ENCODE measurements at places on chromosomes 7 and 10. TPM values are rescaled to one million over a fixed set of nuclear protein-coding genes. Genes with fewer than 3 reads are reported as not detected.

- no peak for DNase-seq
- H3K4me3 ChIP-seq = no peak overlapping the region
- H3K36me3 ChIP-seq = no peaks in the 10 kb centered on the region
- no peaks in the 10 kb centered on the region for H3K27me3 ChIP-seq
- H3K27ac ChIP-seq = no peak overlapping the region
- H3K4me1 ChIP-seq = no peaks in the 10 kb centered on the region
These were observed 210.1 kb downstream of the KIAA1217 start for GRCh38 chr10:24419066-24419465.

- no peak overlapping the region for H3K27ac ChIP-seq
- no peak overlapping the region for H3K4me3 ChIP-seq
- no peaks in the 10 kb centered on the region for H3K27me3 ChIP-seq
- no peaks in the 10 kb centered on the region for H3K4me1 ChIP-seq
- DNase-seq = no peak
- no peaks in the 10 kb centered on the region for H3K36me3 ChIP-seq
These were observed 43.8 kb downstream of the PIK3AP1 start for GRCh38 chr10:96676272-96677112.

- DNase-seq = no peak
- H3K4me1 ChIP-seq = no peaks in the 10 kb centered on the region
These were observed 19.2 kb downstream of the TMEM273 start for GRCh38 chr10:49168831-49169500.

The GRM3 gene
- not detected for total RNA-seq

The LLCFC1 gene
- not detected for total RNA-seq

GRCh38 chr7:16940776-16941175 lies 59.0 kb upstream of the AGR3 start:
- H3K4me3 ChIP-seq = no peak overlapping the region
- H3K4me1 ChIP-seq = peaks cover 11% of the 10 kb centered on the region

- H3K36me3 ChIP-seq = no peaks in the 10 kb centered on the region
- no peak overlapping the region for H3K4me3 ChIP-seq
- DNase-seq = no peak
- H3K27ac ChIP-seq = no peak overlapping the region
- H3K4me1 ChIP-seq = no peaks in the 10 kb centered on the region
- H3K27me3 ChIP-seq = no peaks in the 10 kb centered on the region
These were observed 403.5 kb upstream of the RNF32 start for GRCh38 chr7:156236936-156237599.

Measured in sigmoid colon (tissue), 7 donors.